ENCODE measurements at places on chromosomes 1 and 21.

GRCh38 chr1:231139125-231139649, 22.7 kb upstream of the TRIM67 start:
- no peak for DNase-seq

- DNase-seq: no peak
Measured at GRCh38 chr1:225462714-225463574, 35.1 kb upstream of the LBR start.

DNA sequence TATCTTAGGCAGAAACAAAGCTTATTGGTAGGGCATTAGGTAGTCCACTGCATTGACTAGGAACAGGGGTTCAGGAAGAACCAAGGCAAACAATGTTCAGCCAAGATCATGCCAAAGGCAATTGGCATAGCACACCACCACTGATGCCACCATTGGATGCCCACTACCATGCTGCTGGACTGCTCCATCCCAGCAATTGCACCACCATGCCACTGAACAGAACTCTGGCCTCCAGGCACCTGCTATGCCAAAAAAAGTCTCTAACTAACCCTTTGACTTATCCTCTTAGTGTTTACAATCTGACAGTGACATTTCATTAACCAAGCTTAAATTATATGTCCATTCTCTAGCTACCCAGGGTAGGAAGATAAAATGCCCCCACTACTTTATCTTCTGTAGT, 509.6 kb upstream of the CAMK1G start:
- no peak for DNase-seq

DNA sequence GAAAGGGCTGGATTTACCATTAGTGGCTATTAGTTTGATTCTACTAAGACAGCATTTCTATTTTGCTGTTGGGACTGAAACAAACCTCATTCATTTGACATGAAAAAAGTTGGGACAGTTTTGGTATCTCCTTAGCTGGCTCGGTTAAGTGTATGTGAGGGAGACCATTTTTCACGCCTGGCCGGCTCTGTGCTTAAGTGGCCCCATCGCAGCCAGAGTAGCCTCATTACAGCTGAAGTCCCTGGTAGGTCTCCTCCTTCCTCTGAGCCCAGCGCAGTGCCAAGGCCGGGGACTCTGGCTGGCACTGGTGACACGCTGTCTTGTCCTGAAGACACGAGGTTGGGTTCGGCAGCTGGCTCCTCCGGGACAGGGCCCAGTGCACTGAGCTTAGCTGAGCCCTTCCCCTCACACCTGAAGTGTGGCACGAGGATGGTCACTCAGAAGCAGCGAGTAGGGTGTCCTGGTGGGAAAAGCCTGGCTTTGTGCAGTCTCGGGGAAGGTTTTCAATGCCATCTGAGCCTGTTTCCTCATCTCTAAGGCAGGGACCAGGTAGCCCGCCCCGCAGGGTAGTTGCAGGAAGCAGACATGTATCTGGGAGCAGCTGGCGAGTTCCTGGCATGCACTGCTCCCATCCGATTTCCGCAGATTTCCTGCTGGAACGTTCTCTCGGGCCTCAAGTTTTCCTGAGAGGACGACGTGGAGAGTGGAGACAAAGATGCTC, 196.5 kb downstream of the DYRK1A start:
- DNase-seq: no peak

DNA sequence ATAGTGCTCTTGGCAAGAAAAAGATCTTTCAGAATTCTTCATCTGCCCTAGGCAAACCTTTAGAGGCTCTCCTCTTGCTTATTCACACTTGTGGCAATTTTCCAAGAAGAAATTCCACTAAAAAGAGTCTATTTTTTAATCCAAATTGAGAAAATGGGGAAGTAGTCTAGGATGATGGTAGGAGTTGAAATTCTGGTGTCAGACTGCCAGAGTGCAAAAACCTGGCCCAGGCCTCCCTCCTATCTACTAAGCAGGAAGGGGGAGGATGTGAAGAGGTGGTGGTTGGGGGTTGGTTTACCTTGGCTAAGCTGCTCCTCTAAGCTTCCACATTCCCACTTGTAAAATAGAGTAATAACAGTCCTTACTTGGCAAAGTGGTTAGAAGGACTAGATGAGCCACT, 120.6 kb upstream of the KCNJ15 start:
- peak; percentile 47 for DNase-seq
